Fibroblast of villous mesenchyme (primary cell): ENCODE measurements at places on chromosomes 4 and X.

DNA sequence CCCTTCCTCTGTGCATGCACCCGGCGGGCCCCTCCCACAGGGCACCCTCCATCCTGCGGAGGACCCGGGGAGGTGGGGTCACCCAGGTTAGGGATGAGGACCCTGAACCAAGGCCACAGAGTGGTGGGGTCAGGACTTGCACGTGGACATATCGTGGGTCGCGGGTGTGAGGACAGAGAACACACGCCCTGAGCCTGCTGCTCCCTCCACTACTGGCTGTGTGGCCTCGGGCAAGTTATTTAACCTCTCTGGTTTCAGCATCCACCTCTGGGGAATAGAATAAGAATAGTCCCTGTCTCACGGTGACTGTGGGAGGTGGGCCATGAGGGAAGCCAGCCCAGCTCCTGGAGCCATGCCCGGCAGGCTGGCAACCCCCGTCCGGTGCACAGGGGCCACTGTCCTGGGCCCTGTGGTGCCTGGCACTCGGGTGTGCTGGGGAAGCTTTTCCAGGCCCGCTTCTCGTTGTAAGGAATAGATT is 5.1 kb downstream of the PSAPL1 start:
- no peak for DNase-seq

GRCh38 chr4:138216272-138216867 is 25.8 kb downstream of the SLC7A11 start:
- no peak for DNase-seq

- no peak for DNase-seq
These were observed 351.7 kb upstream of the FAM241A start for GRCh38 chr4:111793433-111794091.

DNA sequence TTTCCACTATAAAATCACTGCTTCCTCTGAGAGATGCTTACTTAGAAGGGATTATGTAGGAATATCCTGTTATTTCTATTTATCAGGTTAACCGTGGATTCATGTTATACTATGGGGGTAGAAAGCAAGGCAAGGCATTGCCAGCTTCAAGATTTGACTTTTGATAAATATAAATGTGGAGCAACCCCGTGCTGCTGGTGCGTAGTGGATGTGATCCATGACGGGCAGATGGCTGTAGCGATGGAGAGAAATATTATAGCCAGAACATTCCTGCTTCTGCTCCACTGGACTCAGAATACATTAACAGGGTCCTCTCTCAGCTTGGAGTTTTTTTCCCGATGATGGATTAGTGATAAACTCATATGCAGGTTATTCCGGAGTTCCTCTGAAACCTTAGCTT is 157.6 kb downstream of the TENM3 start:
- no peak for DNase-seq
